ENCODE measurements at places on chromosomes 1 and 21. TPM values are rescaled to one million over a fixed set of nuclear protein-coding genes. Genes with fewer than 3 reads are reported as not detected.

Gene PCBP3
- polyA plus RNA-seq: 0.46 TPM

DNA sequence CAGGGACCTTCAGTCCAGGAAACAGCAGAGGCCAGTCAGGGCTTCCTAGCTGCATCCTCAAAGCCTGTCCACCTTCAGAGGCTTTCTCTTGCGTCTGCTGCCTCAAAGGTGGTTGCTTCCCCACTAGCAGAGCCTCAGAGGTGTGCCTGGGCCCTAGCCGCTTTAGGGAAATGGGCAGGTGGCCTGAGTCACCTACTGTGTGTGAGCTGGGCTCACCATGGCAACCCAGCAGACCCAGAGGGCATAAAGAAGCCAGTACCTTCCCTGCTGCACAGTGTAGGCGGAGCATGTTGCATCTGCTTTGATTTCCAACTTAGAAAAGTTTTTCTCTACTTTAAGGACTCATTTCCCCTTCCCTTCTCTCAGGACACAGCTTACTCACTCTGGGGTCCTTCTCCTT lies 12.5 kb downstream of the SLC9A1 start:
- no peaks in the 10 kb centered on the region for H3K4me1 ChIP-seq
- H3K27me3 ChIP-seq: no peaks in the 10 kb centered on the region
- H3K27ac ChIP-seq: no peak overlapping the region
- DNase-seq: no peak
- no peak overlapping the region for H3K4me3 ChIP-seq
- H3K36me3 ChIP-seq: no peaks in the 10 kb centered on the region

- DNase-seq: no peak
- H3K4me3 ChIP-seq: no peak overlapping the region
- H3K4me1 ChIP-seq: no peaks in the 10 kb centered on the region
- no peak overlapping the region for H3K27ac ChIP-seq
- no peaks in the 10 kb centered on the region for H3K36me3 ChIP-seq
Observed at GRCh38 chr1:98292994-98293393, 368.5 kb upstream of the SNX7 start.

Gene SPRR2F
- not detected for polyA plus RNA-seq

GRCh38 chr1:63772876-63773275 lies 941 bp upstream of the ROR1 start:
- H3K27me3 ChIP-seq: no peaks in the 10 kb centered on the region
- peaks cover 18% of the 10 kb centered on the region for H3K4me1 ChIP-seq
- no peak overlapping the region for H3K4me3 ChIP-seq
- no peak for DNase-seq
- no peaks in the 10 kb centered on the region for H3K36me3 ChIP-seq

Gene KRTAP19-1
- not detected for polyA plus RNA-seq

GRCh38 chr1:232841823-232842565 lies 36.8 kb downstream of the MAP10 start:
- no peaks in the 10 kb centered on the region for H3K4me1 ChIP-seq
- DNase-seq: no peak
- H3K27ac ChIP-seq: no peak overlapping the region
- H3K36me3 ChIP-seq: no peaks in the 10 kb centered on the region
- H3K4me3 ChIP-seq: no peak overlapping the region

DNA sequence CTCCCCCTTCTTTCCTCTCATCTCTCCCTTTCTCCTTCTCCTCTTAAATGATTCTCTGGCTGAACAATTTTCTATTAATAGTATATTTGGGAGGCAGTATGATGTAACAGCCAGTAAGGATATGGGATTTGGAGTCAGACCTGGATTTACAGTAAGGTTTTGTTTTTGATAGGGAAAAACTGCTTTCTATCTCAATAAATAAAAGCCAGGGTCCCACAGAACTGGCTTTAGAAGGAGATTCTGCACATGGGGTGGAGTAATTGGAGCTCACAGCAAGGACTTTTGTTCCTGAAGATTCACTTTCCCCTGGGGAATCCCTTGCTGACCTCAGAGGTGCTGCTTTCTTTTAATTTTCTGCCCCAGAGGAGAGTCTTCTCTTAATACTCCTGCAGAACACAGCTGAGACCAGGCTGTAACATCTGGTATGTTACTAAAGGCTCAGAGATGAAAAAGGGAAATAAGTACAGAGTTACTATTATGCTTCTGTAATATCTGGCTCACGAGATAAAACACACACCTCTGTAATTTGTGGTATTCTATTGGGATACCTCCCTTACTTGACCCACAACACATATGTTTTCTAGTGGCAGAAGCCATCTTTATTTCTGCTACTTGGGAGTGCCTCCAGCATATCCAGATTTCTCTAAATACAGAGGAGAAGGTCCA lies 13.4 kb downstream of the EPB41 start:
- peaks cover 7% of the 10 kb centered on the region for H3K4me1 ChIP-seq
- H3K27me3 ChIP-seq: no peaks in the 10 kb centered on the region
- no peak for DNase-seq
- no peaks in the 10 kb centered on the region for H3K36me3 ChIP-seq

DNA sequence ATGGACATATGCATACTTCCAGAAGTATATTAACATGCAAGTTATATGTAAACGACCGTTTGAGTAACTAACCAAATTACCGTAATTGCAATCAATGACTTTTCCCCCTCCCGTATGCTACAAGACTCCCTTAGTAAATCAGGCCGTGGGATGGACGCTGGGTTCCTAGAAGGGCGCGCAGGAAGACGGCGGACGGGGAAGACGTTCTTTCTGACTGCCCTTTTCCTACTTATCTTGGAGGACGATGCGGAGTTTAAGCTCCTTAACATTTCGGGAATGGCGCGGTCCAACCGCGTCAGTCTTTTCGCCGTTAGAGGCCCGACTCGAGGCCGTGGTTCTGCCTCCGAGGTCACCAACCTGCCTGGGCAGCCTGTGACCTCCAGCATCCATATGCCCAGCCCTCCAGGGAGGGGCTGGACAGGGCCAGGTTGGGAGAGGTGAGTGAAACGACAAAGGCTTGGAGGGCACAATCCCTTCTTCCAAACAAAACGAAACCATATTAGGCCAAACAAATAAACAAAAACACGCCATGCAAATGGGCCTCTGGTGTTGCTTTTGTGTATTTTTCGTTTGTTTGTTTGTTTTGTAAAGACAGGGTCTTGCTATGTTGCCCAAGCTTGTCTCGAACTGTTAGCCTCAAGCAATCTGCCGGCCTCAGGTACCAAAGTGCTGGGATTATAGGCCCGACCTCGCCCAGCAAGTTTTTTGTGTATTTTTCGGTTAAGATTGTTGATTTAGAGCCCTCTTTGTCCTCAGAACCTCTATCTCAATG lies 873 bp upstream of the PI4KB start:
- H3K4me1 ChIP-seq: peaks cover 25% of the 10 kb centered on the region
- peak overlapping the region; percentile 88 for H3K4me3 ChIP-seq
- no peaks in the 10 kb centered on the region for H3K27me3 ChIP-seq
- peak; percentile 54 for DNase-seq

Gene C1QC
- polyA plus RNA-seq: 242 TPM

- peaks cover 27% of the 10 kb centered on the region for H3K36me3 ChIP-seq
- H3K27me3 ChIP-seq: no peaks in the 10 kb centered on the region
- H3K4me3 ChIP-seq: no peak overlapping the region
Observed at GRCh38 chr1:63636192-63637105, 43.2 kb downstream of the PGM1 start.

- no peaks in the 10 kb centered on the region for H3K27me3 ChIP-seq
- DNase-seq: no peak
- H3K4me3 ChIP-seq: no peak overlapping the region
- H3K4me1 ChIP-seq: no peaks in the 10 kb centered on the region
Observed at GRCh38 chr1:160818207-160818937, 22.4 kb downstream of the LY9 start.

Gene ZFP69
- 1.2 TPM for polyA plus RNA-seq

GRCh38 chr1:223234534-223234933 lies 91.5 kb upstream of the TLR5 start:
- H3K4me1 ChIP-seq: no peaks in the 10 kb centered on the region
- no peak for DNase-seq
- no peaks in the 10 kb centered on the region for H3K36me3 ChIP-seq
- no peaks in the 10 kb centered on the region for H3K27me3 ChIP-seq

Gene OR6K3
- not detected for polyA plus RNA-seq

GRCh38 chr21:38834725-38835124 lies 29.0 kb downstream of the ETS2 start:
- no peaks in the 10 kb centered on the region for H3K27me3 ChIP-seq
- no peak overlapping the region for H3K4me3 ChIP-seq
- no peak for DNase-seq
- H3K36me3 ChIP-seq: no peaks in the 10 kb centered on the region
- H3K27ac ChIP-seq: no peak overlapping the region
- no peaks in the 10 kb centered on the region for H3K4me1 ChIP-seq

- H3K36me3 ChIP-seq: no peaks in the 10 kb centered on the region
- H3K27me3 ChIP-seq: no peaks in the 10 kb centered on the region
- H3K27ac ChIP-seq: no peak overlapping the region
- no peak overlapping the region for H3K4me3 ChIP-seq
- H3K4me1 ChIP-seq: no peaks in the 10 kb centered on the region
- DNase-seq: peak; percentile 16
Observed at GRCh38 chr21:46005081-46005480, 23.5 kb downstream of the COL6A1 start.

DNA sequence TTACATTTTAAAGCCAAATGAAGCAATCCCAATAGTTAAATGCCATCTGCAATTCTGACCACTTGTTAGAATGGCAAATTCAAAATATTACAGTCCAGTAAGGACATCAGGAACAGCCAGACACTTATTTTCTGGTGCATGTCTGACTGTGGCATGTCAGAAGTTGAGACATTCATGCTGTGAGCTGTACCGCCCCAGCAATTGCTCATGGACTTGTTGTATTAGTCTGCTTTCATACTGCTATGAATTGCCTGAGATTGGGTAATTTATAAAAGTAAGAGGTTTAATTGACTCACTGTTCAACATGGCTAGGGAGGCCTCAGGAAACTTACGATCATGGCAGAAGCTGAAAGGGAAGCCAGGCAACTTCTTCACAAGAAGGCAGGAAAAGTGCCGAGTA lies 19.1 kb downstream of the DDAH1 start:
- no peak overlapping the region for H3K4me3 ChIP-seq
- peaks cover 18% of the 10 kb centered on the region for H3K4me1 ChIP-seq
- no peaks in the 10 kb centered on the region for H3K27me3 ChIP-seq
- no peak for DNase-seq
- H3K27ac ChIP-seq: no peak overlapping the region

DNA sequence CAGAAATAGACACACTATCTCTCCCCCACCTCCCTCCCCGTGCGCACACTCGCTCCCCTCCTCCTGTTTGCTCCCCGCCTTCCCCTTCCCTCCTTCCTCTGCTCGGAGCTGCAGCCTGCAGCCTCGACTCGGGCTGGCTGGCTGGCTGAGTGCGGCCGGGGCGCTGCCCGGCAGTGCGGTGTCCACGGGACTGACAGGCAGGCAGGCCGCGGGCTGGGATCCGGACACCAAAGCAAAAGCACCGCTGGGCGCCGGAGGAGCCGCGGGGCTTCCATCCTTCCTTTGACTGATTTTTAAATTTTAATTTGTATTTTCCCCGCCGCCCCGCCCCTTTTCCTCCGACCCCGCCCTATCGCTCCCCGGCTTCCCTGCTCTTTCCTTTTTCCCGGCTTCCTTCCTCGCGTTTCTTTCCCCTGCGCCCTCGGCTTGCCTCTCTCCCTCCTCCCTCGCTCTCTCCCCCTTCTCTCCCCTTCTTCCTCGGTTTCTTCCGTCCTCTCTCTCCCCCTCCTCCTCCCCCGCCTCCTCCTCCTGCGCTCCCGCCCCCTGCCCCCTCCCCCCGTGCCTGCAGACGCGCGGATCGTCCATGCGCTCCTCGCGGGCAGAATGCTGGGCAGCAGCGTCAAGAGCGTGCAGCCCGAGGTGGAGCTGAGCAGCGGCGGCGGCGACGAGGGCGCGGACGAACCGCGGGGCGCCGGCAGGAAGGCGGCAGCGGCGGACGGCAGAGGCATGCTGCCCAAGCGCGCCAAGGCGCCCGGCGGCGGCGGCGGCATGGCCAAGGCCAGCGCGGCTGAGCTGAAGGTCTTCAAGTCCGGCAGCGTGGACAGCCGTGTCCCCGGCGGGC lies 109.4 kb downstream of the NAV1 start:
- peaks cover 2% of the 10 kb centered on the region for H3K27me3 ChIP-seq
- no peak for DNase-seq
- H3K4me3 ChIP-seq: peak overlapping the region; percentile 53
- H3K27ac ChIP-seq: no peak overlapping the region
- no peaks in the 10 kb centered on the region for H3K36me3 ChIP-seq

Gene SMG7
- polyA plus RNA-seq: 13.0 TPM

Gene TTC39A
- 1.9 TPM for polyA plus RNA-seq

Gene HAO2
- 64.1 TPM for polyA plus RNA-seq

Gene CORT
- polyA plus RNA-seq: 0.18 TPM

Gene APCS
- polyA plus RNA-seq: 5,859 TPM

Gene LINGO4
- 0.09 TPM for polyA plus RNA-seq

Gene FCMR
- 2.2 TPM for polyA plus RNA-seq

Gene UMODL1
- polyA plus RNA-seq: 0.08 TPM

DNA sequence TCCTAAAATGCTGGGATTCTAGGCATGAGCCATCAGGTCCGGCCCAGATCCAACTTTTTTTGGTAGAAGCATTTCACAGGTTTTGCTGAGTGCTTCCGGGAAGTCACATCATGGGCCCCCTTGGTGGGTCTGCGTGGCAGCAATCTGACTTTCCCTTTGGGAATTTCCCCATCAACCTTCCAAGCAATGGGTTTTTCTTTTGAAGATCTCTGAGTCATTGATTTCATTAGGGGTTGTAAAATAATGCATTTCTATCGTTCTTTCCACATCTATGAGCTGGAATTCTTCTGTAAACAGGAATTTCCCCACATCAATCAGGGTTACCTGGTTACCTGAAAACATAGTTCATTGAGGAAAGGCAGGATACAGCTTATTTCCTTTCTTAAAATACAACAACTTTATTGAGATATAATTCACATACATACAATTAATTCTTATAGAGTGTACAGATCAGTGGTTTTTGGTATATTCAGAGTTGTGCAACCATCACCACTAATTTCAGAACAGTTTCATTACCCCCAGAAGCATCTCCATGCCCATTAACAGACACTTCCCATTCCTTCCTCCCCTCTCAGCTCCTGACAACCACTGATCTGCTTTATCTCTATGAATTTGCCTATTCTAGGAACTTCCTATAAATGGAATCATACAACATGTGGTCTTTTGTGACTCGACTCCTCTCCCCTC lies 9.9 kb upstream of the ZBTB17 start:
- no peak for DNase-seq
- no peak overlapping the region for H3K4me3 ChIP-seq
- no peaks in the 10 kb centered on the region for H3K4me1 ChIP-seq
- no peaks in the 10 kb centered on the region for H3K27me3 ChIP-seq

Gene SLC30A10
- polyA plus RNA-seq: 18.5 TPM

- no peaks in the 10 kb centered on the region for H3K36me3 ChIP-seq
- H3K4me1 ChIP-seq: peaks cover 40% of the 10 kb centered on the region
- no peak overlapping the region for H3K27ac ChIP-seq
- H3K4me3 ChIP-seq: peak overlapping the region; percentile 75
Observed at GRCh38 chr1:155052439-155053395, 1.6 kb downstream of the ADAM15 start.

GRCh38 chr1:8813016-8813763 lies 4.2 kb downstream of the RERE start:
- H3K27ac ChIP-seq: no peak overlapping the region
- H3K36me3 ChIP-seq: no peaks in the 10 kb centered on the region
- H3K4me1 ChIP-seq: no peaks in the 10 kb centered on the region
- no peak for DNase-seq
- no peaks in the 10 kb centered on the region for H3K27me3 ChIP-seq
- H3K4me3 ChIP-seq: no peak overlapping the region

Gene LCE1A
- not detected for polyA plus RNA-seq

Gene VCAM1
- 16.8 TPM for polyA plus RNA-seq

Gene S100A7
- polyA plus RNA-seq: not detected
